NCI-H2081 (cell line): ENCODE measurements at places on chromosomes 4 and X.

DNA sequence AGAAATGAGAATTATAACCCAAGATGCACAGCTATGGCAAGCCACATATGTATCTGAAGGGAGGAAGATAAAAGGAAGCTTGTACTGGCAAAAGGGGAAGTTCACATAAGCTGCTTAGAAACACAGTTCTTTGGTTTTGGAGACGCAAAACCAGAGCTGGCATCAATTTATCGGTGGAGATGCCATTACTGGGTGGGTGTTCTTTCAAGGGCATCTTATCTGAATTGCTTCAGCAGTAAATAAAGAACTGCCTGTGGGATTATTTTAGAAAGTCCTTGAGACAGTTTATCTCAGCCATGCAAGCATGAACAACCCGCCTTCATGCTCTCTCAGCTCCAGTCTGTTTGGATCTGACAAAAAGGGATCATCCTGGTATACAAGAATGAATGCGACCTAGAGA, 60.8 kb downstream of the DDX60 start:
- no peak for DNase-seq

- no peak for DNase-seq
Observed at GRCh38 chr4:20194123-20195013, 57.3 kb upstream of the SLIT2 start.

DNA sequence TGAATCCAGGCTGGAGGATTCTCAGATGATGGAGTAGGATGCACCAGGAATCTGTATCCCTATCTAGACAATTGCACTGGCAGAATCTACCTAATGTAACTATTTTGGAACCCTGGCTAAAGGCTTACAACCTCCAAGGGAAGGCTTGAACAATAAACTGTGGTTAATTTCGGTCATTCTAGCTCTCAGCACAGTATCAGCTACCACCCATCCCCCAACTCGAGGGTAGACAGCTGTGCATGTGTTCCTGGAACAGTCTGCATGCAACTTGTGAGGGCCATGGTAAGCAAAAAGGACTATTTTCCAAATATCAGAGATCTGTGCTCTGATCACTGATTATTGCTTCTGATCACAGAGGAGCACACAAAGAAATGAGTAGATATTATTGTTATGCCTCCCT, 34.0 kb downstream of the ELF2 start:
- no peak for DNase-seq

- no peak for DNase-seq
Observed at GRCh38 chr4:140693562-140693961, 62.6 kb downstream of the TBC1D9 start.

DNA sequence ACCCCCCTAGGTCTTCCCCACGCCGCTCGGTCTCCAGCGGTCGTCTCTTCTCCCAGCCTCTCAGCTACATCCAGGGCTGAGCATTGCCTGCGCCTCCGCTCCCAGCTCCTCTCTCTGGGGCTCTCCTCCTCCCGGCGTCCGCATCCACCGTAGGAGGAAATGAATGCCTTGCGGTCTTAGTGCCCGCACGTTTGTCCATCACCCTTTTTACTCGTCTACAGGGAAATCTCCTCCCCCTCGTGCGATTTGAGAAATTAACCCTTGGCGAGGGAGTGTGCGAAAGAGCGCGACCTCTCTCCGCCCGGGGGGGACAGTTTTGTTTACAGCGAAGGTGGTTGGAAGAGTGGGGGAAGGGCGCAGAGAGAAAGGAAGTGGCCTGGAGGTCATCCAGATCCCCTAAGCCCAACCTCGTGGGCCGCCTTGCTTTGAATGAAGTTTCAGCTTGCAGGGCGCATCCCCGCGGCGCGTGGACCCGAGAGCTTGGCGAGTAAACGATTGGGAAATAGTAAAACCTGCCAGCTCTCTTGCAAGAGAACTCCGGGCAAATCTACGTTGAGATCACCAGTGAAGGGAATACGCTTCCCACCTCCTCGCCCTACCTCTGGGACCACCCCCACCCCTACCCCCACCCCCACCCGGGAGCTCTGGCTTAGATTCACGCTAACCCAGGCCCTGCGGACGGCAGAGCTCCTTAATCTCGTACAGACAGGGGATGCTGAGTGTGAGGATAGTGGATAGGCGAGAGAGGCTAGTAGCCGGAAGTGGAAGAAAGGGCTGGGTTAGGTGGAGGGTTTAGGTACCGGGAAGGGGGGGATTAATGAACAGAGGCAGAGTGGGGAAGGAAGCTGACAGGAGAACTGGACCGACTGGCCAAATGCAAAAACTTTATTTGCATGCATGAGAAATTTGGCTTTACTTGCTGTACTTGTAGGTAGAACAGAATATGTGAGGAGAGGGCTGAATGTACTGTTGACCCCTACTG, at the start of gene ELOVL6:
Gene ELOVL6, minus strand, starts transcription at position 181 of the 982 bp plus-strand sequence. CDS start 280 bp downstream, outside the sequence.
- peak; percentile 31 for DNase-seq

DNA sequence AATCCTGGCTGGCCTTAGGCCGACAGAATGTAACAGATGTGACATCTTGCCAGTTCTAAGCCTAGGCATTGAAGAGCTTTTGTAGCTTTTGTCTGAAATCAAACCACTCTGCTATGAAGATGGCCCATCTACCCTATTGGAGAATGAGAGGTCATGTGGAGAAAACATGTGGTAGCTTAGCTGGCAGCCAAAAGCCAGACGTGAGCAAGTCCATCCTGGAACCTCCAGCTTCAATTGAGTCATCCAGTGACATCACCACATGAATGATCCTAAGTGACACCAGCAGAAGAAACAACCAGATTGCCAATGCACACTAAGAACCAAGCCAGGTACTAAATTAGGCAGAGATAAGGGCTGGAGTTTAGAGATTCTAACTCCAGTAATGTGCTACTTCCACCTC, 154.8 kb upstream of the ZFP42 start:
- no peak for DNase-seq

- DNase-seq = peak; percentile 15
Observed at GRCh38 chr4:51895816-51896408, 53.0 kb downstream of the DCUN1D4 start.

GRCh38 chrX:123084797-123085196, 99.3 kb upstream of the GRIA3 start:
- DNase-seq = no peak

DNA sequence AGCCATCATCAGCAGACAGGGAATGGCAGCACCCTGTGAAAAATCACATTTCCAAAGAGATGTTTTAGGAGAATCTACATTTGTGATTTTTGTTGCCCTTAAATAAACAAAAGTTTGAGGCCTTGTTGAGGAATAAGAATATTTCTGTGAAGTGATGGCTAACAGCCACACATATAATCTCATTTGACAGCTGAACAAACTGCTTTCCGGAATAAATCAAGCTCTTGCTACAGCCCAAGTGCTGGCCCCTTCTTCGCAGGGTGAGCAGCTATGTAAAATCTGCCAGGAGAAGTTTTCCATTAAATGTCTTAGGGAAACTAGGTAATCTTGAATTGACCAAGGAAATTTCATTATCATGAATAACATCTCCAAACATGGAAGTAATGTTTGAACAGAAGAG, 106.4 kb upstream of the GPM6B start:
- no peak for DNase-seq

DNA sequence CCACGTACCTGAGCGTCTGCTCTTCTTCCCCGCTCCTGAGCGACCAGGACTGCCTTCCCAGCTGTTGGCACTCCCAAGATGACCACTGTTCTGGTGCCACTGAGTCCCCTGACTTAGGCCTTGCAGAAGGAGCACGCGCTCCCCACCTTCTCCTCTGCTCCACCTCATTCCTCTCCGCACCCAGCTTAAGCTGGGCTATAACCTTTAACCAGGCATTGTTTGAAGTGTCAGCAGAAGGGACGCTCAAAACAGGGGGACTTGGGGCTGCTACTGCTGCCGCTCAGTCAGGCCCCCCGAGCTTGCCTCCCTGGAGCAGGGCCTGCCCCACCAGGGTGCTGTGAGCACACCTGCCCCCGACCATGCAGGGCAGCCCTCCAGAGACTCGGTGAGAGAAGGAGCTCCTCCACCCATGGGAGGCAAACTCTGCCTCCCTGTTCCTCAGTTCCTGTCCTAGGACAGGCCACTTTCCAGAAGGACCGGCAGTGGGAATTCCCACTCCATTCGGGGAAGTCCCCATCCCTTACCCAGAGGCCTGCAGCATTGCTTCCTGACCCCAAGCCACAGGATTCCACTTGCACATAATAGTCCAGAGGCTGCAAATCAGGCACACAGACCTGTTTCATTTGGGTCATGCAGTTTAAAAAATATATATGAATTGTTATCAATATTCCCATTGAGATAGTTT, 99.7 kb upstream of the ENPP6 start:
- no peak for DNase-seq

GRCh38 chr4:159980826-159981468, 878.1 kb downstream of the RAPGEF2 start:
- no peak for DNase-seq

GRCh38 chr4:139863531-139863930, 197.9 kb downstream of the MGST2 start:
- no peak for DNase-seq

GRCh38 chr4:105741548-105741947, 33.0 kb downstream of the GSTCD start:
- DNase-seq = no peak

DNA sequence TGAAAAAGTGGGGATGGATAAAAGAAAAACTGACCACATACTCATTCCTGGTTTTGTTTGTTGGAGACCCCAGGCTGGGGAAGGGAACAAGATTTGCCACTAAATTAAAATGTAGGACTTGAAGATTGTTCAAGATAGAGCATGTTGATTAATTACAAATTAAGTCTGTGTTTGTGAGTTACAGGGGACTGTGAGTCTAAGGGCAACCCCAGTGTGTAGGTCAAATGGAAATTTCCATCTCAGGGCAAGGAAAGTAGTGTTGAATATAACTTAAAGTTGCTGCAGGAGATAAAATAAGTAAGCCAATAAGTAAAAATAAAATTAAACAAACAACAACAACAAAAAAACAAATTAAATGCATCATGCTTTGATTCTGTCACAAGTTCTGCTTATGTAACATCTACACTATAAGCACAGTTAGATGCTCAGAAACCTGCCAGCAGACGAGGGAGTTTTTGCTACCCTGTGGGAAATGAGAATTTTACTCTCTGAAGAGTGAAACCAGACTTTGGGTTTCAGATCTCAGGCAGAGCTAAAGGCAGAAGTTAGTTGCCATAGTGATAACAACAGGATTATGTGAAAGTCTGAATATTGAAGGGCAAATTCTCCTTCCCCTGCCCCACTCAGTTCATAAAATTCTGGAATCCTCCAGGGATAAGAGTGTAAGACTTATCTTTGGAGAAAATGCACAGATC, 352.3 kb downstream of the GRXCR1 start:
- no peak for DNase-seq

GRCh38 chr4:168879188-168879587, 130.9 kb downstream of the CBR4 start:
- DNase-seq = no peak

GRCh38 chrX:44675362-44676024, 132.8 kb upstream of the FUNDC1 start:
- DNase-seq = peak; percentile 94

GRCh38 chrX:153504445-153505016, 9.8 kb downstream of the BGN start:
- DNase-seq = no peak

- no peak for DNase-seq
Observed at GRCh38 chr4:40453912-40454311, 118.8 kb downstream of the CHRNA9 start.

DNA sequence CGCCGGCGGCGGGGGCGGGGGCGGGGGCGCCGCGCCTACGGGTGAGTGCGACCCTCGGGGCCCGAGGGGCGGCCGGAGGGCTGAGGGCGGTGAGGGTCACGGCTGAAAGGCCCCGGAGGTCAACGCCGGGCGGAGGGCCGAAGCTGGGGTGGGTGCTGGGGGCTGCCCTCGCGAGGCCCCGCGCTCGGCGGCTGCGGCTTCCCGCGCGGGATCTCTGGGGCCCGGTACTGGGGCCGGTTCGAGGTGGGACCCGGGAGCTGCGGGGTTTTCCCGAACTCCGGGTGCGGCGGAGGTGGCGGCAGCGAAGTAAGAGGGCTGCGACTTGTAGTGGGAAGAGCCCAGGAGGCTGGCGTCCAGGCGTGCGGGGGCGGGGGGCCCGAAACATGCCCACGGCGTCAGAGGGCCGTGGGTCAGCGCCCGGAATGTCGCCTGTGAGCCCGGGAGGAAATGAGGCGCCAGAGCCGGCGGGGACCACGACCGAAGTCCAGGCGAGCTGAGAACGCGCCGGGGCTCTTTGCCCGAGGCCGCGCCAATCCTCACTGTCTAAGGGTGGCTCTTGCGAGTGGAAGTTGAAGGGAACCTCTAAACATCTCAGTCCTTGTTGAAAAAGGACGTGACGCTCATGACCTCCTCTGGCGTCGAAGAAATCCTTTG, 407 bp downstream of the IL13RA1 start:
- DNase-seq = peak; percentile 37

- DNase-seq = peak; percentile 41
Observed at GRCh38 chr4:84965553-84966381, 723 bp downstream of the WDFY3 start.

- no peak for DNase-seq
Observed at GRCh38 chrX:133527415-133527814, 112.1 kb upstream of the GPC4 start.

- DNase-seq = no peak
Observed at GRCh38 chrX:148500423-148501385, at the start of gene AFF2. Gene AFF2 (plus strand): TSS chrX:148500617. CDS start chrX:148501098, 481 bp downstream.

GRCh38 chr4:56821381-56822243, at the start of gene SPINK2:
Gene SPINK2 (minus strand): TSS chr4:56821701. CDS start chr4:56821662, 39 bp downstream.
- peak; percentile 74 for DNase-seq

- no peak for DNase-seq
Observed at GRCh38 chr4:75285837-75286236, 228.4 kb downstream of the RCHY1 start.

GRCh38 chr4:8911316-8912088, 39.9 kb upstream of the HMX1 start:
- DNase-seq = no peak

DNA sequence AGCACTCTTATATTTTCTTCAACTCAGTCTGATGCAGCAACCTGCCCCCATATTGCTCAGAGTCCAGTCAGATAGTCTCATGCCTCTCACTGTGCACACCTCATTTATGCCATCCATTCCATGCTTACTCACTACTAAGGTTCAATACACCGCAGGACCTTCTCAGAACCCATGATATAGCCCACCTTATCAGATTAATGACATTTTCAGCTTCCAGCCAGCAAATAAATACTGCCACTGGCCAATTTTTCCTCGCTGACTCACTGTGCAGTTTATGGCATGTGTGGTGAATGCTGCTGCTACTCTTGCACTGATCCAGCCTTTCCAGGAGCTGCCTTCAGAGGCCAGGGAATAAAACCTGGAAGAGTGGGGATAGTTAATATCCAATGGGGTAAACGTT, 380.6 kb upstream of the SPOCK3 start:
- no peak for DNase-seq

- no peak for DNase-seq
Observed at GRCh38 chrX:17876135-17876534, 15.0 kb upstream of the RAI2 start.

- no peak for DNase-seq
Observed at GRCh38 chr4:40377512-40378365, 42.6 kb downstream of the CHRNA9 start.

GRCh38 chr4:141705747-141706377, 69.5 kb downstream of the IL15 start:
- DNase-seq = no peak

DNA sequence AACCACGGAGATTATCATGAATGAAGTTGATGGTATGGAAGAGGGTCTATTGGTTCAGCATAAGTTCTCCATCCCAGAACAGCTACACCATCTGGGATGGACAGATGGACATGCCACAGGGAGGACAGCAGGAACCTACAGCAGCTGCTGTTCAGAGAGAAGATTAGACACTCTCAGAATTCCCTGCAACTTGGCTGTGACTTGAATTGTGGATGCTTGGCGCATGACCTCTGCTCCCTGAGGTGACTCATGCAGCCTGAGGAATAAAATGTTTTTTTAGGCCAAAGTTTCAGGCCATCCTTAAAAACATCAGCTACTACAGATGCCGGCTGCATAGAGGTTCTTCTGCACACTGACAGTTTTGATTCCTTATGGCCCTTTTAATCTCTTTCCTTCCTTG, 97.3 kb downstream of the RS1 start:
- no peak for DNase-seq
